Frontal cortex (tissue), 4 donors: ENCODE measurements at places on chromosomes 2 and 18.

DNA sequence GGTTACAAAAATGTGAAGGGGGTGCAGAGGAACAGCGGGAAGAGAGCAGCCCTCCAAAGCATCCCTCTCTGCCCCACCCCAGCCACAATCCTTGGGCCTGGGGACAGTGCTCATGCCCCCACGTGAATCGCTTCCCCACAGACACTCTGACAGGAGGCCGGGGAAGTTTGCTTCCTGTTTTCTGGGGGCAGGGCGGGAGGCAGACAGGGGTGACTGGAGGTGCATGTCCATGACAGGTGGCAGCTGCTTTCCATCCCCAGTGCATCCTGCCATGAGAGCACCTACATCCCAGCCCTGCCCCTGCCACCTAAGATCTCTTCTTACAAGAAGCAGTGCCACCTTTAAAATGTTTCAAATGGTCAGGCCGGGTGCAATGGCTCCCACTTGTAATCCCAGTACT is 47.2 kb upstream of the UBE2F start:
- no peak for DNase-seq

DNA sequence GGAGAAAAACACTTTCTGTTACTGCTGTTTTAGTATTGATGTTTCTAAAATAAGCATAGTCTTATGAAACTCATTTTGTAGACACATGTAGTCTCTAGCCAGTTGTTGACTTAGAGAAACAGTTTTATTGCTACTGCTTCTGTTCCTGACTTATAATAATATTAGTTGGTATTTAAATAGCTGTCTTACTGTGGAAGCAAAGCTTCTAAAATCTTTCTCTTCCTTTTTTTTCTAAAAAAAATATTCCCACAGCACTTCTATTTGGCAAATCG is 121.8 kb downstream of the MTX2 start:
- no peak for DNase-seq

GRCh38 chr18:6866552-6867085 is 137.1 kb downstream of the ARHGAP28 start:
- no peak for DNase-seq

DNA sequence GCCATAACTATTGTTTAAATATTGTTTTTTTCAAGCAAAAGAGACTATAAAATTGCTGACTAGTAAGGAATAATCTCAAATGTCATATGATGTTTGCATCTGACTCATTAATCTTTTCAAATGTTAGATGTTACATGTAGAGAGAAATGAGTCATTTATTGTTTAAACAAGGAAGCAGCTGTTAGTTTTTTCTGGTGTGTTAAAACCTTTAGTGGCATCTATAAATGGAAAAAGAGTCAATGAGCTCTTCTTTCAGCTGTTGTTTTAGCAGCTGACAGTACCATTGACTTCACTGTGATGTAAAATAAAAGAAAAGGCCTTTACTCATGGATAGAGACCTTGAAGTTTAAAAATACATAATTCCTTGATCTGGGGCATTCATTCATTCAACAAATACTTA is 1.8 kb upstream of the KLHL41 start:
- peak; percentile 26 for DNase-seq

DNA sequence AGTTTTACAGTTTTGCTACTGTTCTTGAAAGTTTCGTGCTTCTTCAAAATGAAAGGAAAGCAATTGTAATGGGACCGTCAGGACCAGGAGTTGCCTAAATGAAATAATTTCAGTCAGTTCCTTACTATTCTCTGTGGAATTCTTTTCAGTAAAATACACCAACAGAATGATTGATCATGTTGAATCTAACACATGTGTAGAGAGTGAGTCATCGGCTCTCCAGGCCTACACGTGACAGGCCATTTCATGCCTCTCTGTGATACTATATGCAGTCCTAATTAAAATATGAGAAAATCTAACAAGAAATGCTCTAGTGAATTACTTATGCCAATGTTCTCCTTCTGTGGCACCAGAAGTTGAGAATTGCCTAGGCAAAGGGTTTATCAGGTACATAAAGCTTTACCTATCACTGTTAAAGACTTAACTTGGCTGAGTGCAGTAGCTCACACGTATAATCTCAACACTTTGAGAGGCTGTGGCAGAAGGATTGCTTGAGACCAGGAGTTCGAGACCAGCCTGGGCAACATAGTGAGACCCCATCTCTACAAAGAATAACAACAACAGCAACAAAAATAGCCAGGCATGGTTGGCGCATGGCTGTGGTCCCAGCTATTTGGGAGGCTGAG is 199.4 kb downstream of the LRRTM1 start:
- no peak for DNase-seq

GRCh38 chr2:23627236-23628009 is 242.4 kb downstream of the KLHL29 start:
- no peak for DNase-seq

GRCh38 chr2:176540995-176541394 is 271.8 kb downstream of the MTX2 start:
- DNase-seq = no peak

GRCh38 chr2:149473521-149473920 is 114.1 kb downstream of the MMADHC start:
- DNase-seq = no peak

DNA sequence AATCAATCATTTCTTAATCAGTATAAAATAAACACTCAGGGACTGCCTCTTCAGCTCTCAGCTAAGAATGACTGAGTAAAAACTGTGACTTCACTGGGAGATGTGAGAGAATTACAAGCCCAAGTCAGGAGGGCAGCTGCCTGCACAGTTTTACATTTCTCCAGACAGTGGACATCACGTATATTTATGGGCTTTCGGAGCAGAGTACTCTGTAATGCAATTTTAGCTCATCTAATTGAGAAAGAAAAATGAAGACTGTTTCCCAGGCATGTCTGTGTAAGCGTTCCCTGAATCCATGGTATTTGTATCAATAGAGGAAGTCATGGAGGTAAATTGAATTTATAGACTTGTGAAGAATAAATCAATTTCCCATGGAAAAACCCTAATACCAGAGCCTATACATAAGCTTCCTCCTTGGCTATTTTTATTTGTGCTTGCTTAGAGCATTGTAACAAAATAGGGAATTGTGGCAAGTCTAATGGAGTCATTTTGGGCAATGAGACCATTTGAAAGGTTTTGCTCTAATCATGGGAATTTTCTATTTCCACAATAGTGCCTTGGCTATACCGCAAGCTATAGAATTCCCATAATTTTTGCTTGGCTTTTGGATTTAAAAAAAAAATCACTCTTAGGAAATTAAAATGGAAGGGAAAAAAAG is 87.2 kb downstream of the SLC5A7 start:
- no peak for DNase-seq

- DNase-seq = no peak
Observed at GRCh38 chr2:105494683-105495425, 96.0 kb upstream of the FHL2 start.

DNA sequence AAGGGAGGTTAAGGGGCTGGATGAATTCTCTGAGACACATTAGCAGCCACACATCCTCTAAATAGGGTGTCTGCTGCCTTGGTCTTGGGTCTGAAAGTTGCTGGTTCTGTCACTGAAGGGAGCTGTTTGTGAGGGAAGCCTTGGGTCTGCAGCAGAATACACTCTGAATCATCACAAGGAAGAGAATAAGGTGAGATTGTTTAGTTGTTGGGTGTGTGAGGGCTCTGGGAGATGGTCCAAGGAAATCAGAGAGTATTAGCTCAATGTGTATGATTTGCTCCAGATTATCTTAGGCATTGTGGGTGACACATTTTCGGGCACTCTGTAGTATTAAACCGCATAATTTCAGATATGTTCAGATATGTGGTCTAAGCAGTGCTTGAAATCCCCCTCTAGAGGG is 548.5 kb downstream of the SLC4A3 start:
- DNase-seq = no peak

DNA sequence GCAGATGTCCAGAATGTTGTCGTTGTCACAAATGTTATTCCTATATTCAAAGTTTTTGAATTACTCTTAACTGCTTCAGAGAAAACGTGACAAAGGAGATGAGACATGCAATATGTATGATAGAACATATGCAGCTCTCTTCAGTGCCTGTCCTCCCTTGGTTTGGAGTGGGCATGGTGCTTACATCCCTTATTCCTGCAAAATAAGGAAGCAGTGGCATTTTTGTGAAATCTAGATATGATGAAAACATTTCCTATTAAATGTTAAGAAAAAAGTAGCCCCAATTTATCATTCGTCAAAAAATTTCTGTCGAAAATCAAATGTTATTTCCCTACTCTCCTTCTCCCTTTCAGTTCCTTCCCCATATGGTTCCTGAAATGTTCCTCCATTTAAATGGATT is 457.5 kb upstream of the FANCL start:
- no peak for DNase-seq

GRCh38 chr2:24906466-24906865 is 13.6 kb downstream of the ADCY3 start:
- DNase-seq = no peak
